Psoas muscle (tissue), 8 donors: ENCODE measurements at places on chromosomes 1 and 21. TPM values are rescaled to one million over a fixed set of nuclear protein-coding genes. Genes with fewer than 3 reads are reported as not detected.

The TEDDM1 gene
- not detected for polyA plus RNA-seq

- DNase-seq: no peak
Observed at GRCh38 chr1:24737368-24738117, 7.7 kb upstream of the CLIC4 start.

The TGFB2 gene
- 4.9 TPM for polyA plus RNA-seq

The IVL gene
- 0.04 TPM for polyA plus RNA-seq

The ISG20L2 gene
- polyA plus RNA-seq: 7.6 TPM

DNA sequence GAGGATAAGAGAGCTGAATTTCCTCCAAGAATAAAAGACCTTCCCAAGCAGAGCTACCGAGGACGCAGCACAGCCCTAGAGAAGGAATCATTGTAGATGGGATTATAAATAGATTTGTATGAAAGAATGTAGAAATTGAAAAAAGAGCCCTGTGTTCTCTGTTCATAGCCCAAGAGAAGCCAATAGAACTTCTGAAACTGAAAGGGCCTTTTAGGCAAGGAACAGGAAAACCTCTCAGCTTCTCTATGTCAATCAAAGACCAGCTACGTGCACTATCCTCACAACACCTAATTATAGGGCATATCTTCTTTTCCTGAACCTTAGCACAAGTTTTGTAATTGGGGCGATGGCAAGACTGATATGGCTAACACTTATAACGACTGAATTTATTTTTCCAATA, 192.4 kb upstream of the RNPC3 start:
- no peak for DNase-seq

The PLA2G2D gene
- not detected for polyA plus RNA-seq

GRCh38 chr1:42379794-42380585, 602 bp upstream of the RIMKLA start:
- DNase-seq: no peak

DNA sequence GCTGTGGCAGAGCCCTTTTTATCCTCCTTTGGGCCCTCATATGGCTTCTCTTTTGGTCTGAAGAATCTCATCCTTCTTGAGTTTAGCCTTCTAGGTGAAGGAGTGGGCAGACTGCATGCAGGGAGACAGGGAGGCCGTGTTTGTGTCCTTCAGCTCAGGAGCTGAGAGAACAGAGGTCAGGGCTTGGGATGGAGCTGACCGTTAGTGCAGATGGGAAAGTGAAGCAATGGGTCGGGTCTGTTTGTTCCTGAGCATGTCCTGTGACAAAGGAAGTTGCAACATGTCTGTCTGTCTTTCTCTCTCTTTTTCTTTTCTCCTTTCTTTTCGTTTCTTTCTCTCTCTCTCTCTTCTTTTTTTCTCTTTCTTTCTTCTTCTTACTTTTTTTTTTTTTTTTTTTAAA, 14.9 kb downstream of the MAPKAPK2 start:
- peak; percentile 68 for DNase-seq

- no peak for DNase-seq
Observed at GRCh38 chr1:46811053-46811452, 12.2 kb downstream of the CYP4B1 start.

GRCh38 chr1:116693759-116694480, 26.4 kb upstream of the IGSF3 start:
- DNase-seq: peak; percentile 21

The BSND gene
- not detected for polyA plus RNA-seq

GRCh38 chr1:111504097-111504496, 664 bp upstream of the ADORA3 start:
- DNase-seq: no peak

The SYDE2 gene
- 1.9 TPM for polyA plus RNA-seq

The RGS13 gene
- not detected for polyA plus RNA-seq

- DNase-seq: no peak
Observed at GRCh38 chr1:115237023-115237422, 101.0 kb downstream of the NGF start.

- no peak for DNase-seq
Observed at GRCh38 chr1:17770983-17771382, 15.8 kb downstream of the ACTL8 start.

DNA sequence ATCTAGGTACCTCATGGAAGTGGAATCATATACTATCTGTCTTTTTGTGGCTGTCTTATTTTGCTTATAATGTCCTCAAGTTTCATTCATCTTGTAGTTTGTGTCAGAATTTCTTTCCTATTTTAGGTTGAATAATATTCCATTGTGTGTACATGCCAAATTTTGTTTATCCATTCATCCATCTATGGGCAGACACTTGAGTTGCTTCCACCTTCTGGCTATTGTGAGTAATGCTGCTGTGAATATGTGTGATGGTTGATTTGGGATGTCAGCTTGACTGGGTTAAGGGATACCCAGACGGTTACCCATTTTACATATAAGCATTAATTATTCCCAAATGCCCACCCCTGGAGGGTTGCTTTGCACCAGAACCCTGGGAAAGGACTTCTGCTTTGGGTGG, 477.5 kb downstream of the PTPRU start:
- no peak for DNase-seq

DNA sequence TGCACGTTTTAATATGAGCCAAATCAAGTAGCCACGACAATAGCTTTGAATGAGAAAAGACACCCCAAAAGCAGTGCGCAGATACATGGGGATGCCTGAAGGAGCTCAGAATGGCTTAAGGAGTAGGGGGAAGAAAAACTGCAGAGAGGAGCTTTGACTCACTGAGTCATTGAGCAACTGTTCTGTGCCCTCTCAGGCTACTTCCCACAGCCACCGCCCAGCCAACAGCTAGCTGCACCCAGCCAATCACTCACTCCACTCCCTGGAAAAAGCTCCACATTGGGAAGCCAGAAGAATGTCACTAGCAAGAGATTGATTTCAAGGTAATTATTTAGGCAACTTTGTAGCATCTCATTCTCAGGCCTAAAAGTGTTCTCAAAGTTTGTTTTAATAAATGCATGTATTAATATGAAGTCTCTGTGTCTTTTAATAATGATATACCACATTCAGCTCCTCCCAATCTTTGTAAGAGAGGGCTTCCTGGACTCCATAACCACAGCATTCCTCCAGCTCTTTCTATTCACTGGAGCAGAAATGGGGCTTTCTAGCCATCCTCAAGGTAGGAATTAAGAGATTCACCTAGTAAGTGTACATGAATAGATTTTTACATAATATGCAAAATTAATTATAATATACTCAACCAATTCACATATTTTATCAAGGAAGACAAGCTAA, 16.8 kb downstream of the DUSP10 start:
- peak; percentile 65 for DNase-seq

The RXRG gene
- polyA plus RNA-seq: 45.9 TPM

- DNase-seq: no peak
Observed at GRCh38 chr1:184621260-184621659, 133.4 kb downstream of the EDEM3 start.

The CRP gene
- polyA plus RNA-seq: not detected

The SWT1 gene
- polyA plus RNA-seq: 2.3 TPM

GRCh38 chr1:112935461-112936111, 20.4 kb downstream of the SLC16A1 start:
- DNase-seq: no peak

GRCh38 chr1:217919683-217920388, 288.7 kb downstream of the SPATA17 start:
- DNase-seq: no peak

GRCh38 chr1:24688621-24689195, 45.6 kb downstream of the SRRM1 start:
- peak; percentile 72 for DNase-seq

DNA sequence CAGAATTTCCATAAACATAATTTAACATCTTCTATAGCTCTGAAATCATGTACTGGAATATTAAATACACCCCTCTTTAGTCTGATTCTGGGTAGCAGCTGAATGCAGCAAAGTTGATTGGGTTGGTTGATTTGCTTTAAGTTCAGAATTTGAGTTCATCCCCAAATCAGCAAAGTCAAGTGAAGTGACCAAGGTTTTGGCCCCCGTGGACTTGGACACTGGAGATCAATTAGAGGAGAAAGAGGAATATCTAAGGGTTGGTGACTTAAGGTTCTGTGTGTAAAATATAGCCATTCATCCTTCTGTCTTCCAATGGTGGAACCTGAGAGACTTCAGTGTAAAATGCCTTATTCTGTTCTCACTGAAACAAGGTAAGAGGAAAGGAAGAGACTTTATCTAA, at the start of gene OR2L13:
Gene OR2L13, plus strand, starts transcription at position 301 of the 400 bp plus-strand sequence. CDS start 4,192 bp downstream, outside the sequence.
- DNase-seq: no peak

- DNase-seq: no peak
Observed at GRCh38 chr21:15084668-15085067, 19.9 kb upstream of the NRIP1 start.

DNA sequence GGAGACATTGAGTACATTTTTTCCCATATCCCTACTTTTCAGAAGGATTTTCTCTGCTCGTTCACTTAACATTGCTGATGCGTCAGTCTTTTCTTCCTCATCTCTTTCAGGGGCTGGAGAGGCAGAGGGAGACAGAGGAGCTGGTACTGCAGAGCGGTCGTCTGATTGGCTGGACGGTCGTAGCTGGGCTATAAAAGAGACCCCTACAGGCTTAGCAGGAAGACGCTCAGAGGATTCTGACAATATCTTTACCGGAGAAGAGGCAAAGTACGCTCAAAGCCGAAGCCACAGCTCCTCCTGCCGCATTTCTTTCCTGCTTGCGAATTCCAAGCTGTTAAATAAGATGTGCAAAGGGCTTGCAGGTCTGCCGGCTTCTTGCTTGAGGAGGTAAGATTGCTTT, at the start of gene RGS4:
Gene RGS4, plus strand, starts transcription at position 220 of the 400 bp plus-strand sequence. Its CDS starts 124 bp downstream, at position 344.
- peak; percentile 53 for DNase-seq

- DNase-seq: no peak
Observed at GRCh38 chr1:17207966-17208418, 3.1 kb downstream of the PADI1 start.

GRCh38 chr21:38956521-38956855, 150.8 kb downstream of the ETS2 start:
- no peak for DNase-seq

The IFI16 gene
- polyA plus RNA-seq: 9.6 TPM

DNA sequence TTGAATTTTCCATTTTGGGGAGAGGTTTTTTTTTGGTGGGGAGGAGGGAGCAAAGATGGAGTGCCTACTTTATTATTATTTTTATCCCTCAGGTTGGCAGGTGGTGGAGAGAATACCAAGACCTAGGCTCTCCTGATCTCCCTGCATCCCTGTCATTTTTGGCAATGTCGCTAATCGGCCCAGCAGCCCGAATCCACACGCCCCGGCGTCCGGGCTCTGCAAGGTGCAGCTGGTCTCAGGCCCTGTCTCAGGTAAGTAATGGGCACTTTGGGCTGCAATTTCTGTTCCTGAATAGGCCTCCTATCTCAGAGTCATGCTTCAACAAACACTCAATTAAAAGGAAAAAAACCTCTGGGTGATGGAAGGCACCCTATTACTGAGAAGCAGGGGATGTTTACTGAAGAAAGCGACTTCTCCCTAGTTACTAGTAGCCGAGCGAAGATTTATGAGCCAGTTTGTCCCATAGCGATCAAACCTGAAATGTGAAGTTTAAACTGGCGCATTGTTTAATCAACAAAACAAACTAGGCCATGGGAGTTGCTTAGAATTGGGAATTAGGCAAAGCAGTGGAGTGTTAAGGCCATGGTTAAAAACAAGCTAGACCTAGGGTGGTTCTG, 137.8 kb downstream of the RWDD3 start:
- no peak for DNase-seq

DNA sequence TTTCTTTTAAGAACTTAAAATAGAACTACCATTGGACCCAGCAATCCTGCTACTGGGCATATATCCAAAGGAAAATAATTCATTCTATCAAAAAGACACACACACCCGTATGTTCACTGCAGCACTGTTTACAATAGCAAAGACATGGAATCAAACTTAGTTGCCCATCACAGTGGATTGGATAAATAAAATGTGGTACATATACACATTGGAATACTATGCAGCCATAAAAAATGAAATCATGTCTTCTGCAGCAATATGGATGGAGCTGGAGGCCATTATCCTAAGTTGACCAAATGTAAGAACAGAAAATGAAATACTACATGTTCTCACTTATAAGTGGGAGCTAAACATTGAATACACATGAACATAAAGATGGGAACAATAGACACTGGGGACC, 585.3 kb upstream of the USP24 start:
- no peak for DNase-seq

- no peak for DNase-seq
Observed at GRCh38 chr1:245475961-245476516, 321.3 kb downstream of the KIF26B start.
